Hematopoietic multipotent progenitor cell treated with erythropoietin and hydrocortisone succinate and interleukin-3 and kit ligand, for 6 days (in vitro differentiated cells): ENCODE measurements at places on chromosomes 13 and 19.

GRCh38 chr19:45457776-45458175, 10.0 kb upstream of the FOSB start:
- no peak for DNase-seq

GRCh38 chr19:13920940-13921747, 15.1 kb downstream of the CC2D1A start:
- peak; percentile 88 for DNase-seq

DNA sequence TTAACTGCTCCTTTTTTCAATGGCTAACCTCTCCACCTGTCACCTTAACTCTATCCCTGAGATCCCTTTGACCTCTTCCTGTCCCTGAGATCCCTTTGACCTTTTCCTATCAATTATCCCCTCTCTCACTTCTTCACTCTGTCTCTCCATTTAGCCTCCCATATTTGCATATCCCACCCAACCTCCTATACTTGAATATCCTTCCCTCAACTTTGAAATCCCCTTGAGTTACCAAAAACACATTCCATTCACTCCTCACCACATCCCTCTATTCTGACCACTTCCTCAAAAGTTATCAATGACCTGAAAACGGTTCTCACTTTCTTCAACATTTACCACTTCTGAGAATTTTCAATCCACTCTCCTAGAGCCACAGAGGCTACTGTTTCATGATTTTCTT, 3.0 kb downstream of the MYCBP2 start:
- peak; percentile 48 for DNase-seq

DNA sequence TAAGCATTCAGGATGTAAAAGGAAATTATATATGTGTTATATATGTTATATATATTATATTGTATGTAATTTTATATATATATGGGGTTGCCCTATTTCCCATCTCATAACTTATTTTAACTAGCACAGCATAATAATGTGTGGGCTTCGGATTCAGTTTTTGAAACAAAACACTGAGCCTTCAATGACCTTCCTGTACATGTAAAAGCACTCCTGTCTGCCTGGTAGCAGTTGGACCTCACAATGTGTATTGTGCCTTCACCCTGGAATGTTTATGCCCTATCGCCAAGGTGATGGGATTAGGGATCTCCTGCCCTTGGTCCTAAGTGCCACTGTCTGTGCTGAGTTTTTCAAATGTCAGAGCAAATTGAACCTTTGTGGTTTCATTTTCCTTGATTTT, 968.8 kb downstream of the TUBA3C start:
- peak; percentile 2 for DNase-seq

- DNase-seq, result no peak
These were observed 55.7 kb downstream of the COL4A1 start for GRCh38 chr13:110251193-110251819.

- no peak for DNase-seq
These were observed 130.1 kb upstream of the ZNF91 start for GRCh38 chr19:23525276-23525852.
